Stomach (tissue), 19 donors: ENCODE measurements at places on chromosomes 3 and 15. TPM values are rescaled to one million over a fixed set of nuclear protein-coding genes. Genes with fewer than 3 reads are reported as not detected.

- H3K27me3 ChIP-seq = no peaks in the 10 kb centered on the region
- H3K27ac ChIP-seq = no peak overlapping the region
- no peaks in the 10 kb centered on the region for H3K4me1 ChIP-seq
- no peak for DNase-seq
Observed at GRCh38 chr3:148718982-148719862, 21.5 kb downstream of the AGTR1 start.

DNA sequence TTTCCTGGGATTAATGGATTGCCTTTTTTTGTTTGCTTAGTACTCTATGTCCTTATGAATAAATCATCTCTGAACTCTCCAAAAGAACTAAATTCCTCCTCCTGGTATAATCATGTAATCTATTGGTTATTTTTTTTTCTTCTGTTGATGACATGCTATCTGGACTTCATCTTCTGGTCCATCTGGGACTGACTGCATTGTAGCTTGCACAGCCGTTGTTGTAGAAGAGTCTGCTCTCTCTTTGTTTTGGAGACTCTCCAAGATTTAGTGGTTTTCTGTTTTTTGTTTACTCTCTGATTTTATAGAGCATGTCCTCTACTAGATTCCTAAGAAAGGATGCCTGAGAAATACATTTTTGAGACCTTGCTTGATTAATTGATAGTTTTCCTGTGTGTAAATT, 19.1 kb downstream of the IREB2 start:
- no peaks in the 10 kb centered on the region for H3K27me3 ChIP-seq
- H3K27ac ChIP-seq = no peak overlapping the region
- H3K4me1 ChIP-seq = peaks cover 79% of the 10 kb centered on the region
- H3K36me3 ChIP-seq = no peaks in the 10 kb centered on the region

DNA sequence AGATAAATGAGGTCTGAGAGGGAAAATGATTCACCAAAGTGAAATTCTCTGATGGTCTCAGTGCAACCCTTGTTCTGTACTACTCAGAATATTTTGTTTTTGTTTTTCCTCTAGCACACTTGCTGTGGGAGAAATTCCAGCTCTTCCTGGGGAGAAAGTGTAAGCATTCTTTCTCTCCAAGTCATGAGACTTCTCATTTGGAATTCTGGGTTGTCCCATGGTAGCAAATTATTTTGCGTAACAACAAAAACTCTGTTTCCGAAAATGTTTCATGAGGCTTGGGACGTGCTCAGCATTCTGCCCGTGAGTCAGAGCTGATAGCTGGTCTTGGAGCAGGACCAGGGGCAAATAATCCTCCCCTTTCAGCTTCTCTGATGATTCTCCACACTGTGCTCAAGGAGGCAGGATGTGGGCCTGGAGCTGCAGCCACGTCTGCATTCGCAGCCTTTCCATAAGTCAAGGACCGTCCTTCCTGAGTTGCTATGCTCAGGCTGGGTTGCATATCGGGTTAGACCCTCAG, 70.3 kb downstream of the SENP2 start:
- no peak for DNase-seq
- H3K4me1 ChIP-seq = peaks cover 25% of the 10 kb centered on the region
- H3K27me3 ChIP-seq = no peaks in the 10 kb centered on the region
- no peak overlapping the region for H3K4me3 ChIP-seq

GRCh38 chr3:71461749-71462483, 121.6 kb downstream of the FOXP1 start:
- no peaks in the 10 kb centered on the region for H3K27me3 ChIP-seq
- H3K4me3 ChIP-seq = no peak overlapping the region
- no peaks in the 10 kb centered on the region for H3K36me3 ChIP-seq
- no peak overlapping the region for H3K27ac ChIP-seq

- no peaks in the 10 kb centered on the region for H3K4me1 ChIP-seq
- H3K4me3 ChIP-seq = no peak overlapping the region
- no peak overlapping the region for H3K27ac ChIP-seq
- no peaks in the 10 kb centered on the region for H3K36me3 ChIP-seq
Observed at GRCh38 chr3:53589806-53590205, 95.4 kb downstream of the CACNA1D start.

- H3K4me3 ChIP-seq = peak overlapping the region; percentile 88
- no peaks in the 10 kb centered on the region for H3K36me3 ChIP-seq
- no peaks in the 10 kb centered on the region for H3K27me3 ChIP-seq
- no peak for DNase-seq
- peak overlapping the region; percentile 86 for H3K27ac ChIP-seq
- peaks cover 63% of the 10 kb centered on the region for H3K4me1 ChIP-seq
Observed at GRCh38 chr15:72116731-72117485, 1.0 kb downstream of the MYO9A start.

DNA sequence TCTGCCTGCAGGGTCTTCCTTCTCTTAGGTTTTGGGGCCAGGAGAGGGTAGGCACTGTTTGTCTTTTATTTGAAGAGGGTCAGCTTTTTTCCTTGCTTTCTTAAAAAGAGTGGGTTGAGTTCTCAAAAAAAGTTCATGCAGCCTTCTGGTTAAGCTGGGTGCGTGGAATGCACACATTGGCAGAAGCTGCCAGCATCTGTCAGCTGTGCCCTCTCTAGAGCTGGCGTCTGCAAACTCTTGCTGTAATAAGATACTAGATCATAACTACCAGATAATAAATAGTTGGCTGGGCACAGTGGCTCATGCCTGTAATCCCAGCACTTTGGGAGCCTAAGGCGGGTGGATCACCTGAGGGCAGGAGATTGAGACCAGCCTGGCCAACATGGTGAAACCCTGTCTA, 373.4 kb downstream of the OCA2 start:
- DNase-seq = no peak
- no peak overlapping the region for H3K4me3 ChIP-seq
- H3K27ac ChIP-seq = no peak overlapping the region
- H3K27me3 ChIP-seq = no peaks in the 10 kb centered on the region
- no peaks in the 10 kb centered on the region for H3K36me3 ChIP-seq
- no peaks in the 10 kb centered on the region for H3K4me1 ChIP-seq

- no peaks in the 10 kb centered on the region for H3K27me3 ChIP-seq
- no peaks in the 10 kb centered on the region for H3K36me3 ChIP-seq
- DNase-seq = no peak
- no peaks in the 10 kb centered on the region for H3K4me1 ChIP-seq
- H3K4me3 ChIP-seq = no peak overlapping the region
- no peak overlapping the region for H3K27ac ChIP-seq
Observed at GRCh38 chr3:138317687-138318086, 12.0 kb downstream of the NME9 start.

DNA sequence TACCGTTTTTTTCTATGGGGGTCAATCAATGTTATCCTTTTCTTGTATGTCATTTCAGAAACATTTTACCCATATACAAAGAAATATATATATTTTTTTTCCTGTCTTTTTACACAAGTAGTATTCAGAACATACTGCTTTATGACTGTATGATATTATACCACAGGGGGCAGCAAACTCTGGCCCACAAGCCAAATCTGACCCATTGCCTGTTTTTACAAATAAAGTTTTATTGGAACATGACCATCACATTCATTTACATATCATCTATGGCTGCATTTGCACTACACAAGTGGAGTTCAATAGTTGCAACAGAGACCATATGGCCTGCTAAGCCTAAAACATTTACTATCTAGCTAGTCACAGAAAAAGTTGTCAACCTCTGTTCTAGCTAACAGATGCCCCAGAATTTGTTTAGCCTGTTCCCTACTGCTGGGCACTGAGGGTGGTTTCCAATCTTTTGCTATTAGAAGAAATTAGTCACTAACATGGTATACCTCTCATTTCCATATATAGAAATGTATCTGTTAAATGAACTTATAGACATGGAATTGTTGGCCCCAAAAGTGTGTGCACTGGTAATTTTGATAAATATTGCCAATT, 57.7 kb downstream of the BFSP2 start:
- no peaks in the 10 kb centered on the region for H3K27me3 ChIP-seq
- H3K27ac ChIP-seq = no peak overlapping the region
- peaks cover 20% of the 10 kb centered on the region for H3K4me1 ChIP-seq
- no peak overlapping the region for H3K4me3 ChIP-seq
- H3K36me3 ChIP-seq = no peaks in the 10 kb centered on the region

- DNase-seq = no peak
- H3K4me3 ChIP-seq = no peak overlapping the region
- peaks cover 9% of the 10 kb centered on the region for H3K4me1 ChIP-seq
- H3K27me3 ChIP-seq = no peaks in the 10 kb centered on the region
- no peak overlapping the region for H3K27ac ChIP-seq
- H3K36me3 ChIP-seq = no peaks in the 10 kb centered on the region
Observed at GRCh38 chr15:25803036-25803435, 60.1 kb downstream of the ATP10A start.

Gene HIGD2B
- not detected for total RNA-seq

Gene SUCNR1
- 0.92 TPM for total RNA-seq

Gene SLC25A20
- total RNA-seq = 142 TPM

Gene NR2E3
- total RNA-seq = not detected

Gene SHC4
- not detected for total RNA-seq

Gene XCR1
- not detected for total RNA-seq
